ENCODE measurements at places on chromosomes 11 and 22.

GRCh38 chr11:19433367-19433766, 192.6 kb upstream of the E2F8 start:
- no peak for DNase-seq

DNA sequence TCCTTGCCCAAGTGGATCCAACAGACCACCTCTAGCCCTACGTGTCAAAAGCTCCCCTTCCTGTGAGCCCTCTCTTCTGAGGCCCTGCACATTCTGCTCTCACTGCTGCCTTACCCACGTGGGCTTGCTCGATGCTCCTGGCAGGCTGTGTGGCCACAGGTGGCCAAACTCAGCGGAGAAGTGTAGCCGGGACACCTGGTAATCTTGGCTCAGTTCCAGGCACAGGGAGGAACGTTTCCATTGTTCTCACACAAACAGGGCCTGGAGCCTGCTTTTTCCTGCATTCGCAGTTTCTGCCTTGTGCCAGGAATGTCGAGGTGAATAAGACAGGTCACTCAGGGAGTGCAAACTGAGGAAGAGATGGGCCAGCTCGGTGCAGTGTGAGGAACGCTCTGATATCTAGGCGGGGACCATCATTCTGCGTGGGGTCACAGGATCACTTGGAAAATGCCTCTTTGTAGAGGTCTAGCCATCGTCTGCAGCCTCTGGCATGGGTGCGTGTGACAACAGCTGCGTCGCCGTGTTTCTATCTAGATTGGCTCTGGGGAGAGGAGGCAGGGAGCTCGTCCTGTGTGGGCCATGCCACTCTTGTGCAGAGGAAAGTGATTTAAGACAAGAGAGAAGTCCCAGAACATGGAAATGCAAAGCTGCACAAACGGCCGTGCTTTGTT, 127.6 kb upstream of the PARVA start:
- DNase-seq: no peak

- DNase-seq: no peak
These were observed 8.4 kb downstream of the TIGD3 start for GRCh38 chr11:65362966-65363365.

- no peak for DNase-seq
These were observed 227.0 kb upstream of the NCAM1 start for GRCh38 chr11:112734207-112734606.

DNA sequence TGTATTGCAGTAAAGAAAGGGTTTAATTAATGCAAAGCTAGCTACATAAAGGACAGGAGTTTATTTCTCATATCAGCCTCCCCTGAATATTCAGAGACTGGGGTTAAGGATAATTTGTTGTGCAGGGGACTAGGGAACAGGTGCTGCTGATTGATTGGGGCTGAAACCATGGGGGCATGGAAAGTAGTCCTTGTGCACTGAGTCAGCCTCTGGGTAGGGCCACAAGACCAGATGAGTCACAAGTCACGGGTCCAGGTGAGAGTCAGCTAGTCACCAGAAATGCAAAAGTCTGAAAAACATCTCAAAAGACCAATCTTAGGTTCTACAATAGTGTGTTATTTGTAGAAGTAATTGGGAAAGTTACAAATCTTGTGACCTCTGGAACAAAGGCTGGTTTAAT, 32.9 kb upstream of the SYT13 start:
- DNase-seq: no peak

DNA sequence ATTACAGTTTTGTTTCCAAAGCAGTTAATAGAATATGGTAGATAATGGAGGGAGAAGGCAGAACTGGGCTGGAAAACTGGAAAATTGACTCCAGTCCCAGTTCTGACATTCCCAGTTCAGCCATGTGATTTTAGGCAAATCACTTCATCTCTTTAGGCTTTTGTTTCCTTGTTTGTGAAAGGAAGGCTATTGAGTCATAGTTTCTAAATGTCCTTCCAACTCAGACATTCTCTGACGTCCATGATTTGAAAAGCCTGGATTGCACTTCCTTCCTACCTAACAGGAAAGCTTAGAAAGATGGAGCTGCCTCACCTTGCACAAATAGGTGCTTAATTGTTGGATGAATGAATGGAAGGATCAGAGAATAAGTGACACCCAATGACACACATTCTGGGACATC, 19.8 kb upstream of the GALNT18 start:
- DNase-seq: no peak

DNA sequence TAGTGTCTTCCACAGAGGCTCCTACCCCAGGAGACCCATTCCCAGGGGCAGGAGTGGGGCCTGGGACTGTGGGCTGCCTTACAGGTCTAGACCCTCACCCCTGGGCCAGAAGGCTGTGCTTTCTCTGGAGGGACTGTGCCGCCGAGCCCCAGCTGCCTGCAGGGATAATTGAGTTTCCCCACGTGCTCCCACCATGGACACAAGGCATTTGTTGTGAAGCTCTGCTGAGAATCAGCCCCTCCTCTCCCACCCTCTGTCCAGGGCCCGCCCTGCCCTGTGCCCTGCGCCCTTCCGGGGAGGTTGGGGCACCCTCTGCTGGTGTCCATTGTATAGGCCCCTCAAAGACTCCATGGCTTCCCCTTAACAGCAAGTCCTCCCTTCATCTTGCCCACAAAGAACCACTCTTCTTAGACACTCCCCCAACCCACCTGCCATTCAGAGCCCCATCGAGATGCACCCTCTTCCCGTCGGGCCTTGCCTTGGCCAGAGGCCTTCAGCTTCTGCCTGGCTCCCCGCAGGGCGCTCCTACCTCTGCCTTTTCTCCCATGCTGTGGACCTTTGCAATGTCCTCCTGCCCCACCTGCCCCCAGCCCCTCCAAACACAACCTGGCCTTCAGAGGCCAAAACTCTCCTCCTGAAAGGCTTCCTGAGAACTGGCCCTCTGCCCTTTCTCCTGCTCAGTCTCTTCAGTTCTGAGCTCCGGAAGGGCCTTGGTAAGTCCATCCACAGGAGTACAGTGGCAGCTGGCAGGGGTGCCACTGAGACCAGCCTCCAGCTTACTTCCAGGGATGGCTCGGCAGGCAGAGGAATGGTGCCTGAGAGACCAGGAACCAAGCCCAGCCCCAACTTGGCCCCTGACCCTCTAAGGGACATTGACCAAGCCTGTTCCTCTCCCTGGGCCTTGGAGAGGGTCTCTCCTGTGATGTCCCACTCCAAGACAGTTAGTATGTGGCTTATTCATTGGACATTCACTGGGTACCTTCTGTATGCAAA, 22.4 kb downstream of the DUSP8 start:
- DNase-seq: no peak

DNA sequence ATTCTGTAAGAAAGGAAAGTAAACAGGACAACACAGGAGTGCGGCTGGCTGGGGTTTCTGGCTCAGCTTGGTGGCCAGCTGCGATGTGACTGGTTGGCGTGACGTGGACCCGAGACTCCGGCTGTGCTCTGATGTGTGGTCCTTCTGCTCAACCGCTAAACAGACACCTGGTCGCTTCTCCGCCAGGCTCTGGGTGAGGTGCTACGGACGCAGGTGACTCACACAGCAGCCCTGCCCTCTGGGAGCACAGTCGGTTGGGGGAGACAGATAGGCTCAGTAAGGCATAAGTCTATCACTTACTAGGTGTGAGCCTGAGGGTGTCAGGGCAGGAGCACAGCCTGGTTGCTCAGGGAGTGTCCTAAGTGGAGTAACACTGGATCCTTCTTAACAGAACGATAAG, 8.2 kb downstream of the RTL6 start:
- no peak for DNase-seq

Data from fibroblast of skin of left quadriceps (primary cell).